ENCODE measurements at places on chromosomes 5 and 9. TPM values are rescaled to one million over a fixed set of nuclear protein-coding genes. Genes with fewer than 3 reads are reported as not detected.

DNA sequence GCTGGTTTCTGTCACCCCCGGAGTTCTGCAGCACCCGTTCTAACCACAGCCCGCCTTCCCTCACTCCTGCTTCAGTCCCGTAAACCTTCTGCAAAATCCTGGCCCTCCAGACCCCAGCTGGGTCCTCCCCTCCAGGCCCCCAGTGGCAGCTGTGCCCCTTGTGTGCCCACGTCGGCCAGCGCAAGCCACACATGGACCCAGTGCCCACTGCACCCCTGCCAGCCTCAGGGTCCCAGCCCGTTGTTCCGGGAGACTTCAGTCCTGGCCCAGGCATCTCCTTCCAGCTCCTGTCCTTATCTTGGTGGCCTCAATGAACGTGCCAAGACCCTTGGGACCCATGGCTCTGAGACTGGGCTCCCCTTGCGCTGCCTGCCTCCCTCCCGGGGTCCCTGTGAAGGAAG, 43.2 kb downstream of the EXD3 start:
- DNase-seq = no peak
- no peaks in the 10 kb centered on the region for H3K4me1 ChIP-seq
- H3K27ac ChIP-seq = no peak overlapping the region
- no peaks in the 10 kb centered on the region for H3K36me3 ChIP-seq

GRCh38 chr9:109455391-109455790, 42.7 kb downstream of the PTPN3 start:
- no peak overlapping the region for H3K4me3 ChIP-seq
- no peaks in the 10 kb centered on the region for H3K4me1 ChIP-seq
- DNase-seq = no peak
- H3K36me3 ChIP-seq = no peaks in the 10 kb centered on the region
- peaks cover 14% of the 10 kb centered on the region for H3K27me3 ChIP-seq

GRCh38 chr9:123361731-123362510, 5.9 kb downstream of the CRB2 start:
- no peak overlapping the region for H3K4me3 ChIP-seq
- peaks cover 12% of the 10 kb centered on the region for H3K27me3 ChIP-seq
- no peak overlapping the region for H3K27ac ChIP-seq

- H3K36me3 ChIP-seq = no peaks in the 10 kb centered on the region
- H3K4me3 ChIP-seq = no peak overlapping the region
- DNase-seq = peak; percentile 15
- H3K27ac ChIP-seq = peak overlapping the region; percentile 17
- H3K4me1 ChIP-seq = peaks cover 32% of the 10 kb centered on the region
Measured at GRCh38 chr9:93898026-93898425, 57.1 kb downstream of the BARX1 start.

Gene IRX4
- total RNA-seq = not detected

DNA sequence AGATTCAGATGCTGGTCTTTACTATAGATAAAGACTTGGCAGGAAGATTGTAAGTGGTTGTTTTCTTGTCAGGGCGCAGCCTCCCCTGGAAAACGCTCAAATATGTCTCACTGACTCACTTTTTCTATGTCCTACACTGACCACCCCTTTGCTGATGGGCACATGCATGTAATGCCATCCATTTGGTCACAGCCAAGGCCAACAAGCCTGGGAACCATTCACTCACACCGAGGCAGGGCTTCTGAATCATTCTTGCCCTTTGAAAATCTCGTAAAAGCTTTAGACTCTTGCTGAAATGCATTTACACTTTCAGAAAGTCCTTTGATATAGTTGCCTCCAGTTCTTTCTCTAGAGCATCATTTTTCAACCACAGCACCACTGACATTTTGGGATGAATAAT, 249.4 kb downstream of the ACTL7B start:
- H3K36me3 ChIP-seq = no peaks in the 10 kb centered on the region
- no peak overlapping the region for H3K27ac ChIP-seq
- no peaks in the 10 kb centered on the region for H3K4me1 ChIP-seq
- no peak overlapping the region for H3K4me3 ChIP-seq

DNA sequence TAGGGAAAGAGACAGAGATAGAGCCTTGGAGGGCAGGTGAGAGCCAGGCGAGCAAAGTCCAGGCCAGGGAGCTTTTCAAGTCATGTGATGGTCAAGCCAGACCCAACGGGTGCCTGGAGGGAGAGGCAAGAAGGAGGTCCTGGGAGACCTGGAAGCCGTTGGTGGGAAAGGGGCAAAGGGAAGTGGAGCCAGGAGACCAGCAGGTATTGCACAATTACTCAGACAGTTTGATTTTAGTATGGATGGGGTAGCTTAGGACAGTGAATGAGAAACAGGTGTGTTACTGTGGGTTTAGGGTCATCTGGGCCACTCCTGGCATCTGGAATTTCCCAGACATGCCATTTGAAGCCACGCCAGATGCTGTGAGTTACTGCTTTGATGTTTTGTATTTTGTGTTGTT, 5.1 kb downstream of the SECISBP2 start:
- no peak overlapping the region for H3K4me3 ChIP-seq
- H3K36me3 ChIP-seq = peaks cover 37% of the 10 kb centered on the region
- H3K27ac ChIP-seq = no peak overlapping the region

- H3K4me1 ChIP-seq = peaks cover 20% of the 10 kb centered on the region
- H3K36me3 ChIP-seq = peaks cover 30% of the 10 kb centered on the region
- DNase-seq = no peak
- H3K4me3 ChIP-seq = no peak overlapping the region
Measured at GRCh38 chr5:80656425-80656824, 1.6 kb upstream of the DHFR start.

- no peak within 1 kb of the TSS for H3K27ac ChIP-seq
- no peaks in the 10 kb centered on the region for H3K4me1 ChIP-seq
- DNase-seq = no peak
- H3K36me3 ChIP-seq = no peaks in the 10 kb centered on the region
Measured at GRCh38 chr9:133163504-133164172, at the start of gene GBGT1. GBGT1 (minus strand) TSS chr9:133163914; CDS start chr9:133162412, 1,502 bp downstream.

- no peak overlapping the region for H3K27ac ChIP-seq
- no peak overlapping the region for H3K4me3 ChIP-seq
- DNase-seq = no peak
Measured at GRCh38 chr5:368183-369084, 46.9 kb downstream of the AHRR start.

Gene PPIC
- not detected for total RNA-seq

Gene SPAG8
- 3.8 TPM for total RNA-seq

Gene GPX3
- not detected for total RNA-seq

DNA sequence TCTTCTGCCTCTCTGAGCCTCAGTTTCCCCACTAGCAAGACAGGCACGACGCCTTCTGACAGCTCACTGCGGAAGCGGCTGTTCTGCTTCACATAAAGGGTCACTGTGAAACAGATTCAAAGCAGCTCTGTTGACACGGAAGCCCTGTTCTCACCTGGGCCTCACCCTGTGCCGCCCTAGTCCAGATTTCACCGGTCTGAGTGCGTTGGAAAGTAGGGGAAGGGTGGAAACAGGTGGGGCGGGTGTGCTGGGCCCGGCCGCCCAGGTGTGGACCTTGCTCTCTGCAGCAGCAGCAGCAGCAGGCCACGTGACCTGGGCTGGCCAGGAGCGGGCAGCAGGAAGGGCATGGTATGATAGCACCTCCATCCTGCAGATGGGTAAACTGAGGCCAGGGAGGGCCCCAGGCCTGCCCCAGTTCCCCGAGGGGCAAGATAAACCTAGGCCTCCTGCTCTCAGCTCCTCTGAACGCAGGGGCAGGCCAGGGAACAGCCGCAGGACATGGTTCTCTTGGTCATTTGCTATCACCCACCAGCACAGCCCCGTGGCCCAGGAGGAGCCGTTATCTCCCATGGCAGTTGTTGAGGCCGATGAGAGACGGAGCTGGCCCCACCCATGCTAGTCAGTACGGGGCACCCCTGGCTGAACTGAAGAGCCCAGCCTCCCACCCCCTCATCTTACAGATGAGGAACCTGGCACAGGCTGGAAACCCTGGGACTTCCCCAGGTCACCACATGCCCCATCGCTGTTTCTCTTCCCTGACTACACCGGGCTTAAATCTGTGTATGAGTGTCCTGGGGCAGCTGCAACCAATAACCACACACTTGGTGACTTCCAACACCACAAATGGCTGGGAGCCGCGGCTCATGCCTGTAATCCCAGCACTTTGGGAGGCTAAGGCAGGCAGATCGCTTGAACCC, 12.1 kb downstream of the PTGES2 start:
- H3K27me3 ChIP-seq = no peaks in the 10 kb centered on the region
- H3K27ac ChIP-seq = no peak overlapping the region
- no peak overlapping the region for H3K4me3 ChIP-seq
- peaks cover 9% of the 10 kb centered on the region for H3K36me3 ChIP-seq
